Activated CD4-positive, alpha-beta T cell treated with anti-CD3 and anti-CD28 coated beads for 24 hours (primary cell): ENCODE measurements at places on chromosomes 11 and 22.

DNA sequence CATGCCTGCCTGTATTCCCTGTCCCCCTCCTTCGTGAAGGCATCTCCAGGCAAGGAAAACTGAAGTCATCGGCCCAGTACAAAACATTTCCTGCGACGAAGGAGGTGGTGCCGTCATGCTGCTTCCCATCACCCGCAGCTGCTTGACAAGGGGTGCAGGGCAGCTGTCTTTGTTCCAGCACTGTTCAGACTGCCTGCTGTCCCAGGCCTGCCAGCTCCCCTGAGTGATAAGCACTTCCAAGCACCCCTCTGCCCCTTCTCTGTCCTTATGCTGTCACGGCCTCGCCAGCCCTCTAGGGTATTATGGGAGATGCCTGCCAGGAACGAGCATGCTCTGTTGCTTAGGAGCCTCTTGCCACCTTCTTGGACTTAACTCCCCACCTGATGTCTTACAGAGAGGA, 37.1 kb upstream of the BSX start:
- DNase-seq = no peak

DNA sequence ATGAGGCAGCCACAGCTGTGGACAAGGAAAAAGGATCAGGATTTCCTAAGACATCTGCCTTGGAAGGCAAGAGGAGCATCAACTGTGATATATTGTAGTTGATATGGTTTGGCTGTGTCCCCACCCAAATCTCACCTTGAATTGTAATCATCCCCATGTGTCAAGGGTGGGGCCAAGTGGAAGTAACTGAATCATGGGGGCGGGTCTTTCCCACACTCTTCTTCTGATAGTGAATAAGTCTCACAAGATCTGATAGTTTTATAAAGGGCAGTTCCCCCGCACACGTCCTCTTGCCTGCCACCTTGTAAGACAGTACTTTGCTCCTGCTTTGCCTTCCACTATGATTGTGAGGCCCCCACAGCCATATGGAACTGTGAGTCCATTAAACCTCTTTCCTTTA, 10.2 kb downstream of the RIC8A start:
- DNase-seq = no peak

- no peak for DNase-seq
These were observed 26.9 kb downstream of the PICALM start for GRCh38 chr11:86041975-86042378.

GRCh38 chr22:34395370-34395769, 475.1 kb upstream of the LARGE1 start:
- no peak for DNase-seq

DNA sequence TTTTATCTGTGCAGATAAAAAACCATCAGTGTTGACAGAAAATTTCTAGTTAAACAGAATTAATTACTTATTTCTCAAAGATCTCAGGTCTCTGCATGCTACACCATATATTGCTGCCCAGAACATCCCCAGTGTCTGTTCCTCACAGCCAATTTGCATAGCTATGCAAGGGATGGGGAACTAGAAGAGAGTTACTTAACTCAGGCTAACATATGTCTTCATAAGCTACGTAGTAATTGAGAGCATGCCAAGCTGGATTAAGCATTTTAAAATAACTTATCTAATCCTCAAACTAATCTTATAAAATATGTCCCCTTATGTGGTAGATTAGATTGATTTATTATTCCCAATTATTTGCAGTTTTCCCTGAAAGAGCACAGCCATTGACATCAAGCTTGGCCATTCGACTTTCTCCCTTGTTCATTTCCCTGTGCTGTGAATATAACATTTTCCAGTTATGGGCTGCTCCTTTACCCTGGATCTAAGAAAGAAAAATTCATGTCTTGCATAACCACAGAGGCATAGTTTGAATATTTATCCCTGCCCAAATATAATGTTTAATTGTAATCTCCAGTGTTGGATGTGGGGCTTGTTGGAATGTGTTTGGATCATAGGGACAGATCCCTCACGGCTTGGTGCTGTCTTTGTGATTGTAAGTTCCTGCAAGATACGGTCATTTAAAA, 69.1 kb downstream of the C11orf87 start:
- no peak for DNase-seq

- DNase-seq = no peak
These were observed 437.3 kb upstream of the CADM1 start for GRCh38 chr11:115941481-115941993.

DNA sequence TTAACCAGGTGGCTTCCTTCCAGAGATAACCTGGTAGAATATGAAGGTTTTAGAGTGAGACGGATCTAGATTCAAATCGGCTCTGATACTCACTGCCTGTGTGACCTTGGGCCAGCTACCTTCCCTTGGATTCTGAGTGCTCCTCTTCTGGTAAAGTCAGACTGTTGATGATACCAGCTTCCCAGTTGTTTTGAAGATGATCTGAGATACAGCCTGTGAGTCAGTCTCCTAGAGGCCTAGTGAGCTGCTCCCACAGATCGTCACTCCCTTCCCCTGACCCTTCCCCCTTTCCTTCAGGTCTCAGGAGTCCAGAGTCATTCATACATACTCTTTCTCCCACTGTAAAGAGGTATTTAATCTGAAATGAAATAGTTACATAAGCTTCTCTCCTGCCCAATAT, 207.8 kb downstream of the GRIK4 start:
- DNase-seq = no peak

GRCh38 chr11:88701816-88702215, 364.0 kb downstream of the GRM5 start:
- DNase-seq = no peak

DNA sequence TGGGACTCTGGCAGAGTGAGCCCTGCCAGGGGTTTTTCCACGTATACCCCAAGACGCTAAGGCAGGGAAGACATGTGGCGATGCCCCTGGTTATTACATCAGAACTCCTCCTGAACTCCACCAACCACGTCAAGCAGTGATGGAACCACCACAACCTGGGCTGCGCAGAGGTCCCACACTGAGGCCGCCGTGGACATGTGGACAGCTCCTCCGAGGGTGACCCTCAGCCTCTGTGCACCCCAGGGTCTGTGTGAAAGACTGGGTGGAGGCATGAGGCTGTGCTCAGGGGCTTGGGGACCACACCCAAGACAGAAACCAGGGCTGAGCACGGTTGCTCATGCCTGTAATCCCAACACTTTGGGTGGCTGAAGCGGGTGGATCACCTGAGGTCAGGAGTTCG, 52.2 kb downstream of the TRMU start:
- DNase-seq = no peak

- no peak for DNase-seq
These were observed 71.8 kb downstream of the ADAMTS15 start for GRCh38 chr11:130520271-130520671.

DNA sequence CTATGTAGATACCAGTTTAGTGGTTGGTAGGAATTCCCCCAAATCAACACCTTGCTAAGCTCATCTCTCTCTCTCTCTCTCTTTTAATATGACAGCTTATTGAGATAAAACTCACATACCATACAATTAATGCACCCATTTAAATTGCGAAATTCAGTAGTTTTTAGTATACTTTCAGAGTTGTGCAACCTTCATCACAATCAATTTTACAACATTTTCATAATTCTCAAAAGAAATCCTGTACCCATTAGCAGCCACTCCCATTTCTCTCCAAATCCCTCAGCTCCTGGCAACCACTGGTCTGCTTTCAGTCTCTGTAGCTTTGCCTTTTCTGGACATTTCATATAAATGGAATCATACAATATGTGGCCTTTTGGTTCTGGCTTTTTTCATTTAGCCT, 13.3 kb downstream of the NNMT start:
- no peak for DNase-seq

DNA sequence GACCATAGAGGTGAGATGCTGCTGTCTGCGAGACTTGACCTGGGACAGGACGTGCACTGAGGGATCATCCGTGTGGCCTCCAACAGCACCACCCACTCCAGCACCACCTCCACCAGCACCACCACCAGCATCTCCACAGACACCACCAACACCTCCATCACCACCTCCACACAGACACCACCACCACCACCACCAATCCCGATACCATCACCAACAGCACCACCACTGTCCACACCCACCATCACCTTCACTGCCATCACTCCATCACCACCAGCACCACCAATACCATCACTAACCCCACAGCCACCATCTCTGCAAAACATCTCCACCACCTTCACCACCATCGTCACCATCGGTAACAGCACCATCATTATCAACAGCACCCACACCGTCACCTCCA, 26.6 kb upstream of the SLC22A12 start:
- no peak for DNase-seq

GRCh38 chr11:111833524-111833923, 37.9 kb downstream of the ALG9 start:
- DNase-seq = no peak

DNA sequence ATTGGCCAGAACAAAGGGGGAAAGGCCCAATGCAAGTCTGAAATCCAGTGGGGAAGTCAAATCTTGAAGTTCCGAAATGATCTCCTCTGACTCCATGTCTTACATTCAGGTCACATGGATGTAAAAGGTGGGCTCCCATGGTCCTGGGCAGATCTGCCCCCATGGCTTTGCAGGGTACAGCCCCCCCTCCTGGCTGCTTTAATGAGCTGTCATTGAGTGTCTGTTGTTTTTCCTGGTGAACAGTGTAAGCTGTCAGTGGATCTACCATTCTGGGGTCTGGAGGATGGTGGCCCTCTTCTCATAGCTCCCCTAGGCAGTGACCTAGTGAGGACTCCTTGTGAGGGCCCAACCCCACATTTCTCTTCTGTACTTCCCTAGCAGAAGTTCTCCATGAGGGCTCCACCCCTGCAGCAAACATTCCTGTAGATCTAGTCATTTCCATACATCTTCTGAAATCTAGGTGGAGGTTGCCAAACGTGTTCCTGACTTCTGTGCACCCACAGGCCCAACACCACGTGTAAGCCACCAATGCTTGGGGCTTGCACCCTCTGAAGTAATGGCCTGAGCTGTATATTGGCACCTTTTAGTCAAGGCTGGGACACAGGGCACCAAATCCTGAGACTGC, 9.3 kb downstream of the CARD18 start:
- DNase-seq = no peak

GRCh38 chr22:35226958-35227647, 30.2 kb upstream of the HMGXB4 start:
- DNase-seq = no peak

DNA sequence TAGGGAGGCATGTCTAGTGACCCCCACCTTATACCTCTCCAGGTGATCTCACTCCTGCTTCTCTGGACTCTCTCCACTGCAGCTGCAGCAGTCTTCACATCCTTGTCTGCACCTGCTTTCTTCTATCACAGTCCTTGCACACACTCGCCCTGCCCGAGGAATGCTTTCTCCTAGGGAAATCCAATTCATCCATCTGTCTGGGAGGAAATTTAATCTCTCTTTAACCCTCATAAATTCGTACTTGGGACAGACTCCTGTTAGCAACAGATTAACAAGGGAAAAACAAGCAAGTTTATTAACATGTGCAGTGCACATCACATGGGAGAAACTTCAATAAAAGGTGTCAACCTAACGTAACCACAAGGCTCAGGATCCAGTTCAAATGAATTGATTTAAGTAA, 11.3 kb upstream of the RCN1 start:
- no peak for DNase-seq

- DNase-seq = no peak
These were observed 103.7 kb downstream of the VPREB1 start for GRCh38 chr22:22348127-22348814.

DNA sequence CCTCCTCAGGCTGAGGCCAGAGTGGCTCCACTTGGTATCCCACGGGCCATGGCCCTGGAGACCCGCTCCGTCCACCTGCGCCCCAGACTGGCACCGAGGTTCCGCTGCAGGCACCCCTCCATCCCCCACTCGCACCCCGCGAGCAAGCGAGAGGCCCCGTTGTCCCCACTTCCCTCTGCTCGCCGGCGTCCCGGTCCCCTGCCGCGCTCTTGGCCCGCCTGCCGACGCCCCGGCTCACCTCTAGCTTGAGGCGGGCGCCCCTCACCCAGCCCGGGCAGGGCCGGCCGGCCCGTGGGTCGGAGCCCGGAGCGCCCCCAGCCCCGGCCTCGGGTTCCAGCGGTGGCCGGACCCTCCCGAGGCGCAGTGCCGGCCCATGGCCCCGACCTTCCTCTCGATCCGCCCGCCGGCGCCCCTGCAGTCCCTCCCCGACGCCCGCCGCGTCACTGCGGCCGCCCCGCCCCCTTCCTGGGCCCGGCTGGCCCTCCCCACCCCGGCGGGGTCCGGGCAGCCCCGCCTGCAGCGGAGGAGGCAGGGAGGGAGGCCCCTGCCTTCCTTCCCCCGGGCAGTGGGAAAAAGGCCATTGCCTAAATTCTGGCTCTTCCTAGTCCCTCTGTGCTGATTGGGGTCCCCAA, at the start of gene PITPNM1:
Gene PITPNM1, minus strand, starts transcription at position 414 of the 632 bp plus-strand sequence. CDS start 1,183 bp downstream, outside the sequence.
- peak; percentile 67 for DNase-seq

- DNase-seq = no peak
These were observed 7.8 kb upstream of the TMA7B start for GRCh38 chr22:39952347-39952746.

DNA sequence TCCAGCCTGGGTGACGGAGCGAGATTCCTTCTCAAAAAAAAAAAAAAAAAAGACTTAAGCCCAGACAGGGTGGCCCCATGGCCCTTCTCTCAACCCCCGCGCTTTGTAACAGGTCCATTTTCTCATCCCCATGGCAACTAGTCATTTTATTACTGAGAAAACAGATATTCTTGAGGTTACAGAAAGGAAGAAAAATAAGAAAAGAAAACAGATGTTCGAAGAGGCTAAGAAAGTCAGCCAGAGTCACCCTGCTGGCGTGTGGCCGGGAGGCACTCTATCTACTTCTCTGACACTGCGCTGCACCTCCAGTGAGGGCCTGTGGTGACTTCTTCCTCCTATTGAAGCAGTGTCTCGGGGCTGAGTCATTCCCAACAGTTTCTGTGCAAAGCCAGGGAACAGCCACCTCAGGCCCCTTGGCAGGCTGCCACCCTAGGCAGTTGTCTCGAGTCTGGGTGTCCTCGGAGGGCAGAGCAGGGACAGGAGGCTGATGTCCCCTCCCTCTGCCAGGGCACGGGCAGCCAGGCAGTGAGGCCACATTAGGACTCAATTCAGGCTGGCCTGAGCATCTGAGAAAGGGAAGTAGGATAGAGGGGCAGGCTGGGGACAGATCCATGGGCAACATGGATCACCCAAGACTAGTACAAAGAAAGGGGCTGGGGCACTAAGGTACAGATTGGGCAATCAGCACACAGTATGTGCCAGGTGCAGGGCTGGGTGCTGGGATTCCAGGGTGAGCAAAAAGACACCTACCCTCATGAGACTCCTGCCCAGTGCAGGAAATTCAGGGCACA, 16.4 kb upstream of the SYVN1 start:
- no peak for DNase-seq

GRCh38 chr11:35980686-35981390, 37.0 kb downstream of the LDLRAD3 start:
- no peak for DNase-seq

DNA sequence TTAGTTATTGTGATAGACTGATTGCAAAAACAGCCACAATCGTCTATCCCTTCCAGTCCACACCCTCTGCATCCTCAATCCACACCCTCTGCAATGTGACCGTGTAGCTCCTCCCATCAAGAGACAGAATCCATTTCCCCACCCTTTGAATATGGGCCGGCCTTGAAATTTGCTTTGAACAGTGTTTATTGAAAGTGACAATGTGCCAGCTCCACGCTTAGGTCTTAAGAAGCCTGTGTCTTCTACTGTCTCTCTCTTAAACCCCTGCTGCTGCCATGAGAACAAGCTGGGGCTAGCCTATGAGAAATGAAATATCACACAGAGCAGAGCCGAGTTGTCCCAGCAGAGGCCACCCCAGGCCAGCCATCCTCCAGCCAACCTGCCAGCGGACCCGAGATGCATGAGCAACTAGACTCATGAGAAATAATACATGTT, 22.3 kb upstream of the MICAL2 start:
- no peak for DNase-seq

GRCh38 chr22:39777716-39778454, 115.7 kb downstream of the ENTHD1 start:
- DNase-seq = no peak

GRCh38 chr11:92128026-92128425, 96.6 kb upstream of the FAT3 start:
- no peak for DNase-seq
